ENCODE measurements at places on chromosomes 5 and 9.

- DNase-seq: no peak
Measured at GRCh38 chr5:52925001-52925400, 64.2 kb upstream of the ITGA2 start.

- DNase-seq: no peak
Measured at GRCh38 chr9:38274800-38275199, 117.7 kb upstream of the ALDH1B1 start.

DNA sequence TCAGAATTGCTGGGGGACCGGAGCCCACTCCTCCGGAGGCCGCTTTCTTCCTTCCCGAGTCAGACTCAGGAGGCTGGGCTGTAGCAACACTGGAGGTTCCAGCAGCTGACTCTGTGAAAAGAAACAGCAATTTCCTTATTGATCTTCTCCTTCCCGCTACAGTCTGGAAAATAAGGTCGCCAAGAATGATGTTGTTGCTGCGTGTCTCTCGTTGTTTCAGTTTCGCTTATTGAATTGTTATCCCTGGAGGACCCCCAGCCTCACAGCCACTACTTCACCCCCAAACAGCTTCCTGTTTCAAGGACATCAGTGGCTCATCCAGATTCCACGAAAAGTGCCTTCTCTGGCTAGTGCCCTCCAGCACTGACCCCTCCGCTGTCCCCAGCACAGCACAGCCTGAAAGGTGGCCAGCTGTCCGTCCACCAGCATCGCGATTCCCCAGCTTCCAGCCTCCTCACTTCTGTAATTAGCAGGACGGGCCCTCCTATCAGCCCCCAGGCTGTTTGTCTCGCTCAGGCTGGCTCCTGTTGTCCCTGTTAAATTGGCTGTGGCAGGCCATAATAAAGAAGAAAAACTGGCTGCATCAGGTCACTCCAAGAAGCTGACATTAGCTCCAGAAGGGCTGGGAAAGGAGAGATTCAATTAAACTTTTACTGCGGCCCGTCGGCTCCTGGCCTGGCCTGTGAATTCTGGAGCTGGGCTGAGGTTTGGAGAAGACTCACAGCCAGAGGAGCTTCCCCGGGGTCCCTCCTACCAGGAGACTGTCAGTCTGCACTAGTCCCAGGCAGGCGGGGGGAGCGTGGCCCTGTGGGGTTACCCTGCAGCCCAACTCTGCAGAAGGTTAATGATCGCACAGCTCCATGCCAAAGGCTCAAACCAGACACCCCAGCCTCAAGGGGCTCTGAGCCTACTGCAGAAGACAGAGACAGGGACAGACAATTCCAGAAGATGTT lies 40.5 kb downstream of the OLFM1 start:
- no peak for DNase-seq

GRCh38 chr9:71179183-71179582 lies 57.8 kb upstream of the TRPM3 start:
- DNase-seq: no peak

DNA sequence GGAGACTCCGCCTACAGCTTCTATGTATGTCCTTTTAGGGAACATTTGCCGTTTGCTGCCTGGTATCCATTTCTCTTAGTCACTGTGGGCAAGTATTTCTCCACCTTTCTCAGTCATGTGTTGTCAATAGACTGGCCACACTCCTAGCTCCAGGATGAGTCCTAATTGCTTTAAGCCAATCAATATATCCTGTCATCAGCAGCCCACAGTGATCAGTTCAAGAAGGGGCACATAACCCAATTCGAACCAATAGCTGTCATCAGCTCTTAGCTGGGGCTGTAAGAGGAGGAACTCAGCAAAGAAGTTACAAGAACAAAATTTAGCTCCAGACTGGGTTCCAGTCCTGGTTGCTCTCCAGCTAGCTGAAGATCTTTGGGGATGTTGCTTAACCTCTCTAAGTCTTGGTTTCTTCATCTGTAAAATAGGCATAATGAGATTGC lies 70.7 kb upstream of the MAN2A1 start:
- no peak for DNase-seq

DNA sequence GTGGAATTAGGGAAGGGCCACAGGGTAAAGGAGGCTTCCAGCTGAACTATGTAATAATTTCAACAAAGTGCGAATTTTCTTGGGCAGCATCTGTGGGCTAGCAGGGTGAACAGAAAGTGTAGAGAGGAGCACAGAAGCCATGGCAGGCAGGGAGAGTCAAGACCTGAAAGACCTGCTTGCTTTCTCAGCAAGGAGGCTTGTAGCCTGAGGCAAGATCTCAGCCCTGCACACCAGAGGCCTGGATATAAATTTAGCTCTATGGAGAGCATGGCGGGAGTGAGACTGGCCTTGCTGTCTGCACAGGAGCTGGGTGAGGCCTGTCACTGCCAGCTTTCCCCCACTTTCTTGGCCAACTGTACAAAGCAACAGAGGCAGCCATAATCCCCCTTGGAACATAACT lies 32.1 kb upstream of the SH3TC2 start:
- DNase-seq: no peak

GRCh38 chr9:37957664-37957953 lies 53.7 kb upstream of the SLC25A51 start:
- DNase-seq: no peak

DNA sequence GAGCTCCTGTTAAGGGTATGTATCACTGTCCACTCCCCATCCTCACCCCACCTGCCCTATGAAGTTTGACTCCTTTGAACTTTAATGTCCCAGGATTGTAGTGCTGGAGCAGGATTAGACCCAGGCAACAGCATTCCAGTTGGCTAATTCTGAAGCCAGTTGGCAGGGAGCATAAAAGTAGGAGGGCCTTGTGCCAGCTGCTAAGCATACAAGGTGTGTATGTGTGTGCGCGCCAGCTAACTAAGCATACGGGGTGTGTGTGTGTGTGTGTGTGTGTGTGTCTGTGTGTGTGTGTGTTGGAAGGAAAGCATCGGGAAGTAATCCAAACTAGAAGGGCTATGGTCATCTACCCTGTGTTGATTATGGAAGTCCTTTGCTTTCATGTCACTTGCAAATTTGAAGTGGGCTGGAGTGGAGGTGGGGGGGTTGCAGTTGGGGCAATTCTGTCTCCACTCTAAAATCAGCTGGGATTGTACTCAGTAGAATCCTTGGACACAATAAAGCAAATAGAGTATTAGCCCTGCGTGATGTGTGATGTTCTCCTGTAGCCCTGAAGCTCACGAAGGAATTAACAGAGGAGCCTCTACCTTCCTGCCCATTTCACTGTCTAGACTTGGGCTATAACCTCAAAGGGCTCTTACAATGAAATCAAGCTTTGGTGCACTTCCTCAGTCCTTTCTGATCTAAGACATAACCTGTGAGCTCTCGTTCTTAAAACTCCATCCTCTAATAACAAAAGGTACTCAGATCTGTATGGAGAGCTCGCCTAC lies 26.9 kb downstream of the HMGCR start:
- no peak for DNase-seq

- no peak for DNase-seq
Measured at GRCh38 chr5:148259288-148259687, 9.3 kb upstream of the SPINK13 start.

- DNase-seq: no peak
Measured at GRCh38 chr9:116928884-116929283, 241.8 kb downstream of the TRIM32 start.

- DNase-seq: no peak
Measured at GRCh38 chr9:78989031-78989658, 582.6 kb upstream of the TLE4 start.

- DNase-seq: no peak
Measured at GRCh38 chr5:103313056-103313455, 54.5 kb downstream of the MACIR start.

- DNase-seq: no peak
Measured at GRCh38 chr5:171953860-171954701, 52.4 kb downstream of the FBXW11 start.

All from naive thymus-derived CD8-positive, alpha-beta T cell (primary cell).